Renal cortex interstitium (tissue), 15 donors: ENCODE measurements at places on chromosomes 11 and 22.

GRCh38 chr11:121431820-121432526, 20.1 kb upstream of the SORL1 start:
- no peak for DNase-seq

DNA sequence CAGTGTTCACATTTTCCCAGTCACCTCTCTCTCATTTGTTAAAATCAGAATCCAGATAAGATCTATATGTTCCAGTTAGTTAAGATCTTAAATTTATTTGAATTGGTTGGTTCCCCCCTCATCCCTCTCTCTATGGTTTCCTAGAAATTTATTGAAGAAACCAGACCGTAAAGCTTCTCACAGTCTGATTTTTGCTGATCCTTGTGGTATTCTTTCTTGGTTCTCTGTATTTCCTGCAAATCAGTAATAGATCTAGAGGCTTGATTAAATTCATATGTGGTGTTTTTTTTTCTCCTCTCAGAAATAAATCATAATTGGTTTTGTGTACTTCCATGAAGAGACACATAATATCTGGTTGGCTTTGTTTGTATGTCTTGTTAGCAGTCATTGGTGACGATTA, 147.5 kb downstream of the TMEM135 start:
- no peak for DNase-seq

DNA sequence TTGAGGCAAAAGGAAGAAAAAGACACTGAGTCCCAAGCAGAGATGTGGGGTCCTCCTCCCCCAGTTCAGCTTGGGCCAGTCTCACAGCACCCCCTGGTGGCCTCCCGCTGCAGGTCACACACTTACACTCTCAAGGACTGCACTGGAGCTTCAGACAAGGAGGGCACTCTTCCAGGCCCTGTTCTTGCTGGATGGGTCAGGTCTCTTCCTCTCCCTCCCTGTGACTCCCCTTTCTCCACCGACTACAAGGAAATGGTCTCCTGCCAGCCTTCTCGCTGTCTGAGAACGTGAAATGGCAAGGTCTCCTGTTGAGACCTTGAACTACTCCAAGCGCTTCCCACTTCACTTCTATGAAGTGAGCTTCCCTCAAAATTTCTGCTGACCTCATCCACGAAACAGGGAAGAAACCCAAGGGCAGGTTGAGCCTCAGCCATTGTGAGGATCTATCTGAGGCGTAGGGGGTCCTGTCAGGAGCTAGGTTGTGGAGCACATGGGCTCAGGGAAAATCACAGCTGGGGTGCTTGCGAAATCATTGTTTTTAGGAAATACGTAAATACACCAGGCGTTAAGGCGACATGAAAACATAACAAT, 11.2 kb upstream of the IGLL1 start:
- peak; percentile 45 for DNase-seq

DNA sequence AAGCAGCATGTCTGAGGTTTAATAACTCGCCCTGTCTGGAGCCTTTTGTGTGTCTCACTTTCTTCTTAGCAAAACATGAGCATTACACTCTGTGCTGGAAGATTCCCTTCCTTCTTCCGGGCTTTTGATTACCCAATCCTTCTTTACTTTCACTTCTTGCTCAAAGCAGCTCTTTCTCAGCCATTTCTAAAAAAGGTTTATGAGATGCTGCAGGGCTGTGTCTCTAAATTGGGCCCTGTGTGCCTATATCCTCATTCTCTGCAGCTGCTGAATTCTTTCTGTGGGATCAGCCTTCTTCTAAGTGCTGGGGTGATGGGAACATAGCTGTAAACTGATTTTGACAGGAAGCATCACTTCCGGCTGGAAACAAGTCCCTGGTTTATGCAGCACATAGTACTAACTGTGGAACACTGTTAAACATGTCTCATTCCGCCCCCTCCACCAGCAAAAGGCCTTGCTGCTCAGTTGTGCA, 71.8 kb downstream of the PIWIL4 start:
- no peak for DNase-seq

- no peak for DNase-seq
These were observed 281.9 kb upstream of the ISX start for GRCh38 chr22:34784056-34784455.

DNA sequence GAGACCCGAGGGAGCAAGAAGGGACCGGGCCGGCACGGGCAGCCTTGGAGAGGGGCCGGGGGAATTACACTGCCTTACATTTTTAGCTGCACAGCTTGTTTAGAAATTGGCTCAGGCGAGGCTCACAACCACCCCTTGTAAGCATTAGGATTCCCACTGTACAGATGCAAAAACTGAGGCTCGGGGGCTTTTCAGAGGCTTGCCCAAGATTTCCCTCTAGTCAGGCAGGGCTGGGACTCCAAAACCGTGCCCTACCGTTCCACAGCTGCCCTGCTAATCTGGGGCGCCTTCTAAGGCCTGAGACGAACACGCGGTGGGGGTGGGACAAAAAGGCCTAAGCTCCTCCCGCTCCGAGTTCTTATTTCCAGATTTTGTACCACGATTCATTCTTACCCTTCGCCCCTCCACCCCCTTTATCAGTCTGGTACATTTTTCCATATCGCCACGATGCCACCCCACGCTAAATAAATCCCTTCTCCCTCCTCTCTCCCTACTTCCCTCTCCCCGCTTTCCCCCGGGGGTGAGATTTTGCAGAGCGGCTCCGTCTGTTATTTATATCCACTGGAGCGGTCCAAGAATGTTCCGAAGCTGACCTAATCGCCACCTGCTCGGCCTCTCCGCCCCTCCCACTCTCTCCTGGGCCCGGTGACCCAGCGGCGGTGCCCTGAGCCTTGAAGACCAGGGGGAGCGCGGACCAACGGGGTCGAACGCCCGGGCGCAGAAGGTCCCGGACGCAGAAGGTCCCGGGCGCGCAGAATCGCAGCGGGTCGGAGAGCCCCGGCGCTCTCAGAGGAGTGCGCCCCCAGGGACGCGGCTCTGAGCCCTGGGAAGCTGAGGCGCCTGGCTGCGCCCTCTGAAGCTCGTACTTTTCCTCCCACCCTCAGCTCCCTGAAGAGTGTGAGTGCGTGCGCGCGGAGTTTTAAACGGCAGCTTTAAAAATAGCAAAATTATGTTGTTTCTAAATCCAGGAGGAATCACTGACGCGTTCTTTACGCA, 764 bp upstream of the PACSIN3 start:
- no peak for DNase-seq

GRCh38 chr22:30969532-30970355, 679 bp downstream of the TUG1 start:
- DNase-seq, result peak; percentile 11

DNA sequence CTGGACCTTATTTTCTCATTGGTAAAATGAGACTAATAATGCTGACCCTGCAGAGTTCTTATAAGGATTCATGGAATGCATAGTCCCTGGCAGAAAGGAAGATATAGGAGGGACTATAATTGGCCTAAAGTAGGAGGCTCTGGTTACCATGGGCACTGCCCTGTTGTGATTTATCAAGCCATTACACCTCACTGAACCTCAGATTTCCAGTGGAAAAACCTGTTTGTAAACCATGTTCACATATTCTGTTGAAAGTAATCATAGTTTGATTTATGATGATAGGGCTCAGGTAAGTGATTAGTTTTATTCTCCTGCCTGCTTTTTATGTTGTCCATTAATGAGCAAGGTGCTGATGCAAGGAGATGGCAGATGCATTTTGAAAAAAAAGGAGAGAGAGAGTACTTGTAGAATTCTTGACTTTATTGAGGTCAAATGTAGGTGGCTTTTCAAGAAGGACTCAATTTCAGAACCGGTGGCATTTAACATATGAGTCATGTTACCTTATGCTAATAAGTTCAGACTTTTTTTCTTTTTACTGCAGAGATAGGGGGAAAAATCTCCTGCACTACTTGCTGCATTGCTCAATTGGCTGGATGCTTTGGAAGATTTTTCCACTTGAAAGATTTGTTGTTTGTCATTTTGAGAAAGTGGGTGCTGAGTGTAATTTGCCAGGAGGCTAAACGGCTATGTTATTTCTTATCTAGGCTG, 14.6 kb downstream of the NF2 start:
- no peak for DNase-seq

GRCh38 chr22:42248995-42249394, 21.5 kb downstream of the TCF20 start:
- no peak for DNase-seq

DNA sequence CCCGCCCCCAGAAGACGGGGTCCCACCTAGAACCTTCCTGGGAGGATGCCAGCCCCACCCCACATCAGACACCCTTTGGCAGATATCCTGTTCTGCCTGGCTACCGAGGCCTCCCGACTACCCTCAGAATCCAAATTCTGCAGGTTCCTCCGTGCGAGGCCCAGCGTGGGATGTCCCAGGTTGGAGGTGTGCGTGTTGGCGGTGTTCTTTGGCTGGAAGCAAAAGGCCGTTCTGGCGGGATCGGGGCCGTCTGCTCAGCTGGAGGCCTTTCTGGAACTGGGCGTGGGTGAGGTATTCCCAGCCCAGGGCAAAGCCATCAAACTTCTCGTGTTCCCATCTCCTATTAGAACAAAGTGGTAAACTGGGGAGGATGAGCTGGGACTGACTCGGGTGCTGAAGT, 32.6 kb downstream of the NUP50 start:
- DNase-seq, result no peak

DNA sequence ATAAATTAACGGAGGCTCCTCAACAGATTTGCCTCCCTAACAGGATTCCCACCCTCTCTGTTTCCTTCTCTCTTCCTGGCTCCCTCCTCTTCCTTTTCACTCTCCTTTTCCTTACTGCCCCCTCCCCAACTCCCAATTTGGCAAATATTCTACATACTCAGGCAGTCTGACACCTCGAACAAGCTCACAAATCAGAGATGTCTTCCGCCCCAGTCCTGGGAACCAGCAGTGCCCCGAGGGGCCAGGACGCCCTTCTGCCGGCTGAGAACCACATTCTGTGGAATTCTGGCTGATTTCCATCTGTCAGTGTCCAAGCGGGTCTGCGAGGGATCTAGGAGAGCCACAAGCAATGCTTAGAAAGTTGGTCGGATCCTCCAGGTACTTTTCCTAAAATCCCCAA, 94.0 kb downstream of the NTM start:
- DNase-seq, result no peak

DNA sequence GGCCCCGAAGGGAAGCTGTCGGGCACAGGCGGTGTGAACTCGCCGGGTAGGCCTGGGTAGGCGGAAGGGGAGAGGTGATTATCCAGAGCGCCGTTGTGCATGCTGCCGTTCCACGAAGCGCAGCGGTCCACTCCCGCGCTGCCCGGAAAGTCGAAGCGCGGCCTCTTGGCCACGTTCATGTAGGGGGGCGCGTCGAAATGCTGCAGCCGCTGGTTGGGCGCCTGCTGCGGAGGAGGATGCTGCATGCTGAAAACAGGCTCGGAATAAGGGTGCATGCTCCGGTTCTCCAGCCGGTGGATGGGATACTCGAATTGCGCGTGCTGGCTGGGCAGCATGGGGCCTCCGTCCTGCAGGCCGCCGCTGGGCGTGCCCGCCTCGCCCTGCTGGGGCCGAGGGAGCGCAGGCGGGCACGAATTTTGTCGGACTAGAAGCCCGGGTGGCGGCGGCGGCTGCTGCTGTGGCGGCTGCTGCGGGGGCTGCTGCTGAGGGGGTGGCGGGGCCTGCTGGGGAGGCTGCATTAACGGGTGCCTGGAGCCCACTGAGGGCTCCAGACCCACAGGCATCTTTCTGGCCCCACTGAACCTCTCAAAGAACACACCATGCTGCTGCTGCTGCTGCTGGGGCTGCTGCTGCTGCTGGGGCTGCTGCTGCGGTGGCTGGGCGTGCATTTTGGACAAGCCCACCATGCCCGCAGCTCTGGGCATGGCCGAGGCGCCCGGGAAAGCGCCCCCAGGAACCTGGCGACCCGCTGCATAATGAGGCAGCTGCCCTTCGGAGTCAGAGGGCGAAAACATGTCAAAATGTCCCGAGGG, 2.3 kb downstream of the MN1 start:
- DNase-seq, result no peak

DNA sequence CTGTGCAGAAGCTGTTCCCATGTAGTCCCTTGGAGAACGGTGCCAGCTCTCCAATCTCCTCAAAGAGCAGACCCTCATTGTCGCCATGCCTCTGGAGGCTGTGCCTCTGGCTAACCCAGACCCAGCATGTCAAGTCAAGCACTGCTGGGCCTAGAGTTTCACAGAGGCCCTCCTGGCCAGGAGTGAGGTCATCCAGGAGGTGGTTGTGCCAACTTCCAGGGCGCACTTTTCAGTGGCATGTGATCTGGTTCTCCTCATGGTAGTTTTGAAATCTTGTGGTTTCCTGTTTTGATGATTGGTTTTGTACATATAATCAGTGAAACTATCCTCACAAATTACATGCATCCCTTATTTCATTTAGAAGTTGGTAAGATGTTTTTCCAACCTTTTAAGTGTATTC, 78.9 kb downstream of the PPFIBP2 start:
- no peak for DNase-seq

DNA sequence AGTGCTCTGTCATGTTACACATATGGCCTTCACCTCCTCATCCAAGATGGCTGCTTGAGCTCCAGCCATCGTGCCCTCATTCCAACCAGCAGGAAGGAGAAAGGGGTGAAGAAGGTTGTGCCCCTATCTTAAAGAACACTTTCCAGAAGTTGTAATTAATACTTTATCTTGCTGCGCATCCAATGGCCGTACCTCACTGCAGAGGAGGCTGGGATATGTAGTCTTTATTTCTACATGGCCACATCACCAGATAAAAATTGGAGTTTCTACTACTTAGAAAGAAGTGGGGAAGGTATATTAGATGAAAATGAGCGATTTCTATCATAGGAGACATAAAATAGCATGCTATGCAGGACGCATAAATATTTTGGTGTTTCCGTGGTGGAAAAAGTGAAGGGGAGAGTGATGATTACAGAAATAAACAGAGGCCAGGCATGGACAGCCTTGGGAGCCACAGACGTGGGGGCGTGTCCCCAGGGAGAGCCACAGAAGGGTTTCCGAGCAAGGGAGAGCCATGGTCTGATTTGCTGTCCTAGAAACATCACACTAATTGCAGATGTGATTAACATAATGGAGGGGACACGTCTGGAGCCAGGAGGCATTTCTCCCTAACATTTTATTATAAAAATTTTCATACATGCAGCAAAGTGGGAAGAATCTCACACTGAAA, 8.8 kb upstream of the MB start:
- no peak for DNase-seq

DNA sequence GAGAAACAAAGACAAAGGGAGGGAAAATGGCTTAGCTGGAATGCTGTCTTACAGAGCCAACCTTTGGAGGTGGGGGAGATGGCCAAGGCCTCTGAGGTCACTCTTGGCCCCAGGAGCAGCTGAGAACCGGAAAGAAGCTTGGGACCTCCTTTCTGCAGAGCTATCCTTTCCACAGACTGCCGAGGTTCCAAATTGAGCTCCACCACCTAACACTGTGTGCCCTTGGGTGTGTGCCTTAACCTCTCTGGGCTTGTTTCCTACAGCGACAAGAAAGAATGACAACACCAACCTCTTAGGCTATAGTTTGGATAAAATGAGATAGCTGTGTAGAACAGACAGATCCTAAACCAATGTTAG, 23.2 kb downstream of the RTN4RL2 start:
- no peak for DNase-seq

DNA sequence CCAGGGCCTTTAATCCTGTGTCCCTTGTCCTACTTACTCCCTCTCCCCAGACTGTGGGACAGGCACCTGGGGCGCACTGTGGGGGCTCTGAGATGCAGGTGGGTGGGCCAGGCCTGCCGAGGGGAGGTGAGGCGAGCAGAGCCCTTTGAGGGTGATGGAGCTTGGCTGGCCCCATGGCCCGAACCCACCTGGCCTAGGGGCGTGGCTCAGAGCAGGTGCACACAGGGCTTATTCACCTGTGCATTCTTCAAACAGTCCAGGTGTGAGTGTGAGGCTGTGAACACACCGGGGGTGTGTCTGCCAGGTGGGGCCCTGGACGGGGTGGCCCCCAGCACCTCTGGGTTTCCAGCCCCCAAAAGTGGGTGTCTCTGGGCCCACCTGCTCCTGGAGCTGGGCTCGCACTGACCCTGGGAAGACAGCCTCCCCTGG, 9.0 kb upstream of the MUC5AC start:
- no peak for DNase-seq
